A549 treated with Mapracorat at 1 μM for 4 hours (cell line): ENCODE measurements at places on chromosomes 3 and 15. TPM values are rescaled to one million over a fixed set of nuclear protein-coding genes. Genes with fewer than 3 reads are reported as not detected.

IL5RA gene
- not detected in 5 replicates for total RNA-seq

SLC6A20 gene
- 0.02 TPM in 1 of 5 replicates, not detected in the others for total RNA-seq

TIMP4 gene
- 10.0 to 14.3 TPM (median 11.9 TPM) in 5 replicates for total RNA-seq

FAM227B gene
- 0.66 to 1.00 TPM (median 0.91 TPM) in 5 replicates for total RNA-seq

HTR3E gene
- total RNA-seq: not detected in 5 replicates

ADIPOQ gene
- not detected in 5 replicates for total RNA-seq

HYAL1 gene
- total RNA-seq: 0.32 to 1.00 TPM (median 0.61 TPM) in 5 replicates

CD200R1 gene
- not detected in 5 replicates for total RNA-seq

DUOXA2 gene
- not detected in 5 replicates for total RNA-seq

PYGO1 gene
- total RNA-seq: 5.9 to 8.4 TPM (median 6.7 TPM) in 5 replicates

ARGFX gene
- total RNA-seq: not detected in 5 replicates

OCA2 gene
- 0.17 to 0.34 TPM (median 0.27 TPM) in 5 replicates for total RNA-seq

CCR2 gene
- not detected in 5 replicates for total RNA-seq

HRH1 gene
- total RNA-seq: 5.7 to 8.7 TPM (median 7.3 TPM) in 5 replicates

CCR1 gene
- not detected in 5 replicates for total RNA-seq

DRD3 gene
- not detected in 5 replicates for total RNA-seq

CERS3 gene
- total RNA-seq: not detected in 5 replicates

DUOXA1 gene
- total RNA-seq: 0.06 to 0.34 TPM (median 0.15 TPM) in 4 of 5 replicates, not detected in the other

FEZF2 gene
- not detected in 5 replicates for total RNA-seq

ATP10A gene
- total RNA-seq: 7.6 to 9.2 TPM (median 7.8 TPM) in 5 replicates

ISLR2 gene
- 0.11 to 0.27 TPM (median 0.17 TPM) in 4 of 5 replicates, not detected in the other for total RNA-seq

MORC1 gene
- not detected in 5 replicates for total RNA-seq

ARHGAP31 gene
- 0.74 to 1.5 TPM (median 1.00 TPM) in 5 replicates for total RNA-seq

CYP11A1 gene
- not detected in 5 replicates for total RNA-seq

NRG4 gene
- total RNA-seq: 0.44 to 1.3 TPM (median 0.73 TPM) in 5 replicates

CDHR4 gene
- total RNA-seq: 0.10 to 0.64 TPM (median 0.22 TPM) in 5 replicates

CPNE9 gene
- 0.15 to 0.31 TPM (median 0.17 TPM) in 3 of 5 replicates, not detected in the others for total RNA-seq

NEK10 gene
- total RNA-seq: 0.56 to 1.1 TPM (median 0.74 TPM) in 5 replicates

GOLGA8Q gene
- total RNA-seq: 0.17 to 0.22 TPM in 2 of 5 replicates, not detected in the others

DPPA2 gene
- total RNA-seq: not detected in 5 replicates

PDE8A gene
- total RNA-seq: 23.4 to 27.2 TPM (median 27.1 TPM) in 5 replicates

LMAN1L gene
- total RNA-seq: not detected in 5 replicates

FAM219B gene
- 30.3 to 41.3 TPM (median 34.9 TPM) in 5 replicates for total RNA-seq

RTP3 gene
- total RNA-seq: not detected in 5 replicates

SPINT1 gene
- total RNA-seq: 0.59 to 1.2 TPM (median 0.91 TPM) in 5 replicates

CADPS gene
- not detected in 5 replicates for total RNA-seq

ACY1 gene
- 24.6 to 30.1 TPM (median 25.9 TPM) in 5 replicates for total RNA-seq

FAM81A gene
- total RNA-seq: 9.5 to 15.5 TPM (median 11.5 TPM) in 5 replicates

ARF4 gene
- 158 to 171 TPM (median 162 TPM) in 5 replicates for total RNA-seq

PLS1 gene
- total RNA-seq: 9.3 to 10.9 TPM (median 10.4 TPM) in 5 replicates

ARL14 gene
- total RNA-seq: 0.22 to 0.58 TPM (median 0.40 TPM) in 5 replicates

PPM1L gene
- 0.42 to 0.78 TPM (median 0.59 TPM) in 5 replicates for total RNA-seq

MYRIP gene
- not detected in 5 replicates for total RNA-seq
